KG1 (cell line): ENCODE measurements at places on chromosomes 7 and 10.

- DNase-seq = no peak
Observed at GRCh38 chr7:82443547-82444219, at the start of gene CACNA2D1. Gene CACNA2D1 (minus strand): TSS chr7:82443777.

- no peak for DNase-seq
Observed at GRCh38 chr7:7176406-7177043, 5.8 kb upstream of the C1GALT1 start.

DNA sequence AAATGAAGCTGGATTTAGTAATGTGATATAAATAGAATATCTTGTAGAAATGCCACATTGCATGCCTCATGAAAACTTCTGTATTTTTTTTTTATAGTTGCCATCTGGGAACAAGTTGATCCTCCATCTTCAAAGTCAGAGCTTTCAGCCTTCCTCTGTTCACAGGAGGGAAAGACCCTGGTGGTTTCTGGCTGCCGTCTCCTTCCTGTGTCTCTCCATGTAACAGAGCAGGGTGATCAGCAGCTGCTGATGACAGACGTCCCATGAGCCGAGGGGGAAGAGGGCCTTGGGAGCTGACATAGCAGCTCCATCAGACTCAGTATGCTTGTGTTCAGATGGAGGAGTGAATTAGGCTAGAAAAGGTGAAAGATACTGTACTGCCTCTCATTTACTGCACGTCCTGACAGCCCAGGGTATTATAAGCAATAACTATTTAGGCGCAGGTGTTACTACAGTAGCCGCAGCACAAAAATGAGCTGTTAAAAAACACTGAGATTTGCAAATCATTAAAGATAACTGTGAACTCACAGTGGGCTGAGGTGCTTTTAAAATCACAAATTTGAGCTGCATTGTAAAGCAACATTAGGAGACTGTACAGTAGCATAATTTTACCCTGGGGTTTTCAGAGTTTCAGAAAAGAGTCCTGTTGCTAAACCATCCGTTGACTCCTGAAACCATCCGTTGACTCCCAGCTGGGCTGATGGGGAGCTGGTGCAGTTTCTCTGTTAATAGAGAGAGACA lies 103.3 kb downstream of the CFAP58 start:
- DNase-seq = no peak

GRCh38 chr7:132183781-132184380 lies 392.4 kb downstream of the PLXNA4 start:
- no peak for DNase-seq

DNA sequence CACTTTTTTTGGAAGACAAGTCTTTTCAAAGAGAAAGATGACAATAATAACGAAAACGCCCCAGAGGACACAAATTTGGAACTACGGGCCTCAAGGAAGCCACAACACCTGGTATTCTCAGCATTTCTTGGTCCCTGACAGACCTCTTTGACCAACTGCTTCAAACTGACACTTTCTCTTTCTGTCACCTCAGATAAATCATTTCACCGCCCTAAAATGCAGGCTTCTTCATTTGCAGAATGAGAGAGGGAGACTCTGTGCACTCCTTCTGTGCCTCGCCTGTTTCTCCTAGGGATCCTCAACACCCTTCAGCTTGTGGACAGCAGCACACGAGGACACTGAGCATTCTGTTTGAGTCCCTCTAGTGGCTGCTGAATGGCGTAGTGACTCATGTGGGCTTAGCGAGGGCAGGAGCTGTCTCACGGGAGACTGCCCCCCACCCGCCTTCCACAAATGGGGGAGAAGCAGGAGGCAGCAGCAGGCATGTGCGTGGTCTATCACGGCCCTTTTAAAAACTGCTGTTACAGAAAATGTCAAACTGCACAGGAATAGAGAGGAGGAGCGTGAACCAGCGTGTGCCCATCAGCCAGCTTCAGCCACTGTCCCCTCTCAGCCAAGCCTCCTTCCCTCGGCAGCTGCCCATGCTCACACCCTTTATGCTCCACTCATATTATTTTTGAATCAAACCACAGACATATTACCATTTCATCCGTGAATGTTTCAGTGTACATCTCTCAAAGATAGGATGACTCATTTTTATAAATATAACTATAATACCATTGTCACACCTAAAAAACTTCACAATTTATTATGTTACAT lies 41.4 kb downstream of the GSDME start:
- DNase-seq = no peak

- no peak for DNase-seq
Observed at GRCh38 chr7:2210551-2211258, 22.0 kb downstream of the MAD1L1 start.

- DNase-seq = no peak
Observed at GRCh38 chr10:16280595-16280994, 156.2 kb upstream of the PTER start.

GRCh38 chr10:91576096-91576545 lies 56.8 kb downstream of the PPP1R3C start:
- DNase-seq = no peak

- no peak for DNase-seq
Observed at GRCh38 chr7:1603346-1604225, 33.8 kb upstream of the PSMG3 start.

DNA sequence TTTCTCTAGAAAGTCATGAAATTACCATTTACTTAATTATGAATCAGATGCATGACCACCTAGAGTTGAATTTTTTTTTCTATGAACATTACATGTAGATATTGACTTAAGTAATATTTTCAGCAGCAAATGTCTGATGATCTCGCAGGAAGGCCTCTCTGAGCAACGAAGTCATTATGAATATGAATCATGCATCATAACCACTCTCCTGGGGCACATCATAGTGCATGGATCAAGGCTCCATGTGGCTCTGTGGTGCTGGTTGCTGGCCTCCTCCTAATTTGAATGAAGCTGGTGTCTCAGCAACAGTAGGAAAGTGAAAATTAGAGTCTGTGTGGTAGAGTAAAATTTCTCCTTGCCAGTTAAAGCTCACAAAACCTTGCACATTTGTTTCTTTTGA lies 121.4 kb upstream of the INHBA start:
- DNase-seq = no peak

GRCh38 chr10:77004917-77005564 lies 632.6 kb downstream of the KCNMA1 start:
- no peak for DNase-seq

GRCh38 chr7:84138411-84138810 lies 56.2 kb downstream of the SEMA3A start:
- no peak for DNase-seq

- DNase-seq = no peak
Observed at GRCh38 chr10:18211862-18212261, 71.6 kb downstream of the CACNB2 start.

DNA sequence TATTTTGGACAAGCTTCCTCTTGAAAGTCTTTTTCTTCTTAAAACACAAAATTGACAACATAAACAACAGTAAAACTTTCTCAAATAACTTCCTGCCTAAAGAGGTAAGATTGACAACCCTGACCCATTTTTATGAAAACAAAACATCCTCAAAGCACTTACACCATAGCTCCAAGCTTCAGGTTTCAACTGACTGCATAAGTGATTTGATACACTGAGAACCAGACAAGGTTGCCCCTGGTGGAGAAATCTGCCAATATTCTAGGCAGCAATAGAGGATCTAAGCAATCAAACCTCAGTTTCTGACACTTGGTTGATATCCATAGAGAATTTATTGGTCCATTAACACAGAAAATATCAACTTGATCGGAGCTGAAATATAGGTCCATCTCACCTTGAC lies 147.8 kb downstream of the ELAPOR2 start:
- DNase-seq = no peak

GRCh38 chr7:94477878-94478277 lies 31.7 kb upstream of the CASD1 start:
- DNase-seq = no peak

DNA sequence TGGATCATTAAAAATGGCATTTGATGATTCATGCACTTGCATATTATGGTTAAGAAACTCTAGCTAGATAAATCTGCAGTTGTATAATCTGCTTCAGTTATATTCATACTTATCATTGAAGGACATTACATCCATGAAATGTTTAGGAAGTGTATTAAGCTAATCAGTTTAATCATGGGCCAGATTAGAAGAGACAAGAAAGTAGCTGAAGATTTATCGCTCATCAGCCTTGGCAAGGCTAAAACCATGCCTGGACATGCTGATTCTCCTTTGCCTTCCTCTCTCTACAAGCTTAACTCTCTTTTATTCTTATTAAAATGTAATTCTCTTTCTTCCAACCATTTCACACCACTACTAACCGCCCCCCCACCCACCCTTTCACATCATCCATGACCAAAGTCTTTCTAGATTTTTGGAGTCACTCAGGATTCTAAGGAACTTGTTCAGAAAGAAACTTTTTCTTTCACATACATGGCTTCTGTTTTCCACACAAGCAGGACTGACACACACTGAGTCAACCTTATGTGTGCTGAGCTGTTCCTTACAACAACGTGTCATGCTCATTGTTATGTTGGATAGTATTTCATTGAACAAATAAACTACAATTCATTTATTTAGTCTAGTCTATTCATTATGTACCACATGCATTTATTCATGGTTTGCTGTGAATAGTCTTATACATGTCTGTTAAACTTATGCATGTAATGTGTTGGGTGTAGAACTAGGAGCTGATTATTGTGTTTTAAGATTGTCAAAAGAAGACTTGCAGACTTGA lies 227.3 kb upstream of the SP8 start:
- no peak for DNase-seq
